Adrenal gland (tissue), 19 donors: ENCODE measurements at places on chromosomes 16 and 17. TPM values are rescaled to one million over a fixed set of nuclear protein-coding genes. Genes with fewer than 3 reads are reported as not detected.
A peak's percentile ranks its signal among the peaks of the same experiment; 100 is the strongest.

EME1 gene
- 0.48 TPM for polyA plus RNA-seq

DBNDD1 gene
- polyA plus RNA-seq, result 6.7 TPM

C17orf78 gene
- not detected for polyA plus RNA-seq

CD300H gene
- not detected for polyA plus RNA-seq

SLC5A11 gene
- not detected for polyA plus RNA-seq

- DNase-seq, result no peak
- no peaks in the 10 kb centered on the region for H3K27me3 ChIP-seq
- no peaks in the 10 kb centered on the region for H3K36me3 ChIP-seq
- no peaks in the 10 kb centered on the region for H3K4me1 ChIP-seq
Observed at GRCh38 chr16:80377096-80377956, 163.5 kb upstream of the DYNLRB2 start.

GRCh38 chr16:49592546-49593423, 219.2 kb downstream of the C16orf78 start:
- no peaks in the 10 kb centered on the region for H3K27me3 ChIP-seq
- H3K4me3 ChIP-seq, result no peak overlapping the region
- DNase-seq, result peak; percentile 30
- no peaks in the 10 kb centered on the region for H3K4me1 ChIP-seq
- H3K36me3 ChIP-seq, result no peaks in the 10 kb centered on the region

DNA sequence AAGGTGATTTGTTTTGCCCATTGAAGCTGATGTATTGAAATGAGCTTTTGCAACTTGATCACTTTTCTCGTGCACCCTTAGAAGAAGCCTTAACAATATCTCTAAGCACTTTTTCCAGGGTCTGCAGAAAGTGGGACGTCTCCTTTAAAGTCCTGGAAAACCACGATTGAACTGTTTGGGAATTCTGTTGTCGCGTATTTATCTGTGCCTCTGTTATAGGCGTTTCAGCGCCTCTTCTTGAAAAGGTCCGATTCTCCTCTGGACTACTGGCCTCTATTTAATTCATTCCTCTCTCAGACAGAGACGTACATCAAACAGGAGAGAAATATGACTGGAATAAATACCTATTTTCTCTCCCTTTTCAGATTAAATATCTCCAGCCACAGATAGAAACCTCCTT, 262.4 kb upstream of the PSMD7 start:
- H3K36me3 ChIP-seq, result no peaks in the 10 kb centered on the region
- no peaks in the 10 kb centered on the region for H3K27me3 ChIP-seq
- no peak for DNase-seq
- no peak overlapping the region for H3K4me3 ChIP-seq

- no peaks in the 10 kb centered on the region for H3K36me3 ChIP-seq
- peak overlapping the region; percentile 3 for H3K4me3 ChIP-seq
- peaks cover 4% of the 10 kb centered on the region for H3K4me1 ChIP-seq
- DNase-seq, result peak; percentile 32
- H3K27me3 ChIP-seq, result peaks cover 3% of the 10 kb centered on the region
Observed at GRCh38 chr17:48012151-48012520, 25.5 kb downstream of the COPZ2 start.

DNA sequence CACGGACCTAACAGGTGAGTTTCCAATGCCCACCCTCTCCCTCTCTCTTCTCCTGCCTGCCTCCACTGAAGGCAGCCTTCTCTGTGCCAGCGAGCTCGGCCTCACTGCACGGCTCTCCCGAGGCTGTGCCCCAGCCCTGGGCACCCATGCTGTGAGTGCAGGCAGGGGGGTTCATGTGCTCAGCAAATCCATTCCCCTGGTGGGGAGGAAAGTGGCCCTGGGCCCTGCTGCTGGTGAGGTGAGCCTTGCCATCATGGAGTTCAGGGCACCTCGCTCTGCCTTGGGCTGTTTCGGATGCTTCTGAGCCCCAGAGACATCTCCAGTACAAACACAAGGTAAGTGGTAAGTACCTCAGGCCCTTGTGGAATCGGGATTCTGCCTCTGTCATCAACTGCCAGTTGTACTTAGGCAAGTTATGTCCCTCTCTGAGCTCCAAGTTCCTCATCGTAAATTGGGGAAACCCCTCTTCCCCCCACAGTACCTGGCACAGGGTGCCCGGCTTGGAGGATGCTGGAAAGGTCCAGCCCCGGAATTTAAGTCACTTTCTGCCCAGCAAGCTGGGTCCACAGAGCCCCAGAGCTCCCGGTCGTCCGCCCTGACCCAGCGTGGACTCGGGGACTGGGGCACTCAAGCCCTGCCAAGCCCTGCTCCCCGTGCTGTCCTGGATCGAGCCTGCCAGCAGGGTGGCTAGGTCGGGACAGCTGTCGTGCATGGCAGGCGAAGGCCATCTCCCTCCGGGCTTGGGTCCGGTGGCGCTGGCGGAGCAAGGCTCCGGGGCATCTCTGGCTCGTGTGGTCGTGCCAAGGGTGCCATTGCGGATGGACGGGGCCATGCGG, 684 bp upstream of the NUDT16L1 start:
- no peak for DNase-seq
- peak overlapping the region; percentile 99 for H3K4me3 ChIP-seq
- H3K27me3 ChIP-seq, result no peaks in the 10 kb centered on the region
- H3K36me3 ChIP-seq, result peaks cover 35% of the 10 kb centered on the region

DNA sequence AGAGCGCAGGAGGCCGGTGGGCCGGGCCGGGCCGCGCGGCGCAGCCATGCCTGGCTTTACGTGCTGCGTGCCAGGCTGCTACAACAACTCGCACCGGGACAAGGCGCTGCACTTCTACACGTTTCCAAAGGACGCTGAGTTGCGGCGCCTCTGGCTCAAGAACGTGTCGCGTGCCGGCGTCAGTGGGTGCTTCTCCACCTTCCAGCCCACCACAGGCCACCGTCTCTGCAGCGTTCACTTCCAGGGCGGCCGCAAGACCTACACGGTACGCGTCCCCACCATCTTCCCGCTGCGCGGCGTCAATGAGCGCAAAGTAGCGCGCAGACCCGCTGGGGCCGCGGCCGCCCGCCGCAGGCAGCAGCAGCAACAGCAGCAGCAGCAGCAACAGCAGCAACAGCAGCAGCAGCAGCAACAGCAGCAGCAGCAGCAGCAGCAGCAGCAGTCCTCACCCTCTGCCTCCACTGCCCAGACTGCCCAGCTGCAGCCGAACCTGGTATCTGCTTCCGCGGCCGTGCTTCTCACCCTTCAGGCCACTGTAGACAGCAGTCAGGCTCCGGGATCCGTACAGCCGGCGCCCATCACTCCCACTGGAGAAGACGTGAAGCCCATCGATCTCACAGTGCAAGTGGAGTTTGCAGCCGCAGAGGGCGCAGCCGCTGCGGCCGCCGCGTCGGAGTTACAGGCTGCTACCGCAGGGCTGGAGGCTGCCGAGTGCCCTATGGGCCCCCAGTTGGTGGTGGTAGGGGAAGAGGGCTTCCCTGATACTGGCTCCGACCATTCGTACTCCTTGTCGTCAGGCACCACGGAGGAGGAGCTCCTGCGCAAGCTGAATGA, 606 bp downstream of the THAP11 start:
- peaks cover 38% of the 10 kb centered on the region for H3K4me1 ChIP-seq
- H3K4me3 ChIP-seq, result no peak overlapping the region
- H3K36me3 ChIP-seq, result no peaks in the 10 kb centered on the region
- H3K27me3 ChIP-seq, result no peaks in the 10 kb centered on the region
- peak; percentile 58 for DNase-seq
- peak overlapping the region; percentile 100 for H3K27ac ChIP-seq

- H3K4me3 ChIP-seq, result no peak overlapping the region
- H3K27me3 ChIP-seq, result no peaks in the 10 kb centered on the region
- no peak for DNase-seq
- no peaks in the 10 kb centered on the region for H3K36me3 ChIP-seq
- no peak overlapping the region for H3K27ac ChIP-seq
Observed at GRCh38 chr16:77556201-77556873, 121.5 kb upstream of the ADAMTS18 start.

- no peaks in the 10 kb centered on the region for H3K36me3 ChIP-seq
- peaks cover 12% of the 10 kb centered on the region for H3K4me1 ChIP-seq
- DNase-seq, result no peak
- no peak overlapping the region for H3K4me3 ChIP-seq
- peaks cover 15% of the 10 kb centered on the region for H3K27me3 ChIP-seq
Observed at GRCh38 chr16:71622088-71622487, 3.9 kb upstream of the MARVELD3 start.

- no peak overlapping the region for H3K27ac ChIP-seq
- H3K4me3 ChIP-seq, result no peak overlapping the region
- peaks cover 8% of the 10 kb centered on the region for H3K4me1 ChIP-seq
- no peaks in the 10 kb centered on the region for H3K36me3 ChIP-seq
- H3K27me3 ChIP-seq, result no peaks in the 10 kb centered on the region
- no peak for DNase-seq
Observed at GRCh38 chr17:75891605-75892555, 4.9 kb downstream of the TRIM65 start.
